HEK293T (cell line): ENCODE measurements at places on chromosomes 1 and 21.

- DNase-seq: no peak
These were observed 126.7 kb downstream of the CDC42BPA start for GRCh38 chr1:227191607-227192006.

- DNase-seq: peak; percentile 94
These were observed at the start of gene CAPZA1 for GRCh38 chr1:112619518-112620376. Gene CAPZA1 (plus strand): TSS chr1:112619832. CDS start chr1:112619845, 13 bp downstream.

DNA sequence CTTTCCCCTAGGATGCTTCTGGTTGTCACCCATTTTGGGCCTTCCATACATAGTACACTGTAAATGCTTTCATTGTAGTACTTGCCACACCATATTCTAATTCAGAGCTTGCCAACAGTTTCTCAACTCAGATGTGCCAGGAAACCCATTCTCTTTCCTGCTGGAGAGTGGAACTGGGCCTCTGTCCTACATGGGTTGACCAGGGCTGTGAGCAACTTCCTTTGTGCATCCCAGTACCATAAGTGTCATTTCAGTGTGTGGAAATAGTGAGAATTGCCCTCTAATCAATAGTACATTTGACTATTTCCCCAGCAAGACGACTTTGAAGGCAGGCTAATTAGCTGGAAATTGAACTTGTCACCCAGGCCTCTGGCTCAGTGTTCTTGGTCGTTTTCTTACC, 74.8 kb downstream of the MTR start:
- no peak for DNase-seq

- no peak for DNase-seq
These were observed 498.1 kb downstream of the LMO4 start for GRCh38 chr1:87826681-87827251.

DNA sequence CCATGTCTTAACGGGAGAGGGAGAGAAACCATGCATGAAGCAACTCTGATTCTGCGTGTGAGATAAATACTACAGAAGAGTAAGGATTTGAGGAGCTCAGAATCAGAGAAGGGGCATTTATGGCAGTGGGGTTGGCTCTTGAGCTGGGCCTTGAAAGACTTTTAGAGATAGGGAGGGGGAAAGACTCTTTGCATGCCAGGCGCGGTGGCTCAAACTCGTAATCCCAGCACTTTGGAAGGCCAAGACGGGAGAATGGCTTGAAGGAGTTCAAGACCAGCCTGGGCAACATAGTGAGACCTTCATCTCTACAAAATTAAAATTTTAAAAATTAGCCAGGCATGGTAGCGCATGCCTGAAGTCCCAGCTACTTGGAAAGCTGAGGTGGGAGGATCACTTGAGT, 672 bp downstream of the ARMH1 start:
- DNase-seq: no peak

DNA sequence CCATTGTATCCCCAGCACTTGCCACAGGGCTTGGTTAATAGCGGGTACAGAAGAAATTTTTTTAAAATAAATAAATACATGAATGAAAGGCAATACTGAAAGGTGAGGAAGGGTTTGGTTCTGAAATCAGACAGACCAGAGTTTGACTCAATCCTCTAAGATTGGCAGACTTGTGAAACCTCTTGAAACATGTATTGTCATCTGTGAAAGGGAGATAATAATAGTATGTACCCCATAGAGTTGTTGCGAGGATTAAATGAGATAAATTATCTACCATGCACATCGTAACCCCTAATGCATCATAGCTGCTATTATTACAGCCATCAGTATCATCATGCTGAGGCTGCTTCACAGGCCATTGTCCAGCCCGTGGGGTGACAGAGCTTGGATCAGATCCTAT, 41.4 kb downstream of the S1PR1 start:
- DNase-seq: no peak

DNA sequence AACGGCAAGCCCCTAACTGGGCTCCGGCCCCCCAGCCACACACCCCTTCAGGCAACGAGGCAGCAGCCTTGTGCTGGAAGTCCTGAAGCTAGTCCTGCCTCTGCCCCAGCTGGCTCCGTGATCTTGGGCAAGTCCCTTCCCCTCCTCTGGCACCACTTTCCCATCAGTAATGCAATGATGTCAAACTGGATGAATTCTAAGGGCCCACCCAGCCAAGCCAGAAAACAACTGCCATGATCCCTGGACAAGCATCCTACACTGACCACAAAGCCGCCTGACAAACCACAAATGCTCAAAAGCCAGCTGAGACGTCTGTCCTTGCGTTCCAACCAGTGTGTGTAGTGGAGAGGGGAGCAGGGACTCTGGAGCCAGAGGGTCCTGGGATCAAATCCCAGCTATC, 26.8 kb downstream of the IFFO2 start:
- DNase-seq: no peak

GRCh38 chr1:204130178-204130577, 21.7 kb downstream of the ETNK2 start:
- DNase-seq: no peak

DNA sequence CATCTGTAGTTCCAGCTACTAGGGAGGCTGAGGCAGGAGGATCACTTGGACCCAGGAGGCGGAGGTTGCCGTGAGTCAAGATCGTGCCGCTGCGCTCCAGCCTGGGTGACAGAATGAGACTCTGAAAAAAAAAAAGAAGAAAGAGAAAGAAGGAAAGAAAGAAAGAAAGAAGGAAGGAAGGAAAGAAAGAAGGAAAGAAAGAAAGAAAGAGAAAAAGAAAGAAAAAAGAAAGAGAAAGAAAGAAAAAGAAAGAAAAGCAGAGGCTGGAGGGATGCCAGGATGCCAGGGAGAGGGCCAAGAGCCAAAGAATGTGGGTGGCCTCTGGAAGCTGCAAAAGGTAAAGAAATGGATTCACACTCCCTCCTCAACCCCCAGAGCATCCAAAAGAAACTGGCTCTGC, 8.2 kb upstream of the KCNE2 start:
- no peak for DNase-seq

- DNase-seq: no peak
These were observed 28.2 kb downstream of the RUNX1 start for GRCh38 chr21:35020902-35021301.

GRCh38 chr1:10868599-10868965, 72.1 kb upstream of the CASZ1 start:
- DNase-seq: no peak

- no peak for DNase-seq
These were observed 3.1 kb downstream of the NFASC start for GRCh38 chr1:204873714-204874113.

DNA sequence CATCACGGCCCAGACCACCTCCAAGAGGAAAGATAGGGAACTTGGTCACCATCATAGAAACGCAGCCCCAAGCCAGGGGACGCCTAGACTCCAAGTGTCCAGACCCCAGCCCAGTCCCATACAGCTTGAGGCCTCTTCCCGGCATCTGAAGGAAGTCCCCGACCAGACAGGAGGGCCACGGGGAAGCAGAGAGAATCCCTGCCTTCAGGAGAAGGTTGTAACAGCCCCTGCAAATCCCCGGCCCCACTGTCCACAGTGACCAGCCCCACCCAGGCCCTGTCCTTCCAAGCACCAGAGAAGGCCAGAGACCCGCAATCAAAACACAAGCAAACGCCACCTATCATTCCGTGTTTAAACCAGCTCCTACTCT, 1.7 kb downstream of the SLC19A1 start:
- DNase-seq: no peak

DNA sequence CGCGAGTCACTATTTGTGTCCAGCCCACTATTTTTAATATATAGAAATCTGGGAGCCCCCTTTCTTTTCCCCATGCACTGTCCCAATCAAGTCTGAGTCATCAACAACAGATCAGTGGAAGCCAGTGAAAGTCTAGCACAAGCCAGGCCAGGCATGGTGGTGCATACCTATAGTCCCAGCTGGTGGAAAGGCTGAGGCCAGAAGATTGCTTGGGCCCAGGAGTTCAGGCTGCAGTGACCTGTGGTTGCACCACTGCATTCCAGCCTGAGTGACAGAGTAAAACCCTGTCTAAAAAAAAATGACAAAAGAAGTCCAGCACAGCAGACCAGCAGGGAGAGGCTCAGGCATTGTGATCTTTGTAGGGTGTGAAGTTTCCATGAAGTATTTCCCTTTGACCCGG, 9.0 kb upstream of the RPL5 start:
- DNase-seq: no peak

DNA sequence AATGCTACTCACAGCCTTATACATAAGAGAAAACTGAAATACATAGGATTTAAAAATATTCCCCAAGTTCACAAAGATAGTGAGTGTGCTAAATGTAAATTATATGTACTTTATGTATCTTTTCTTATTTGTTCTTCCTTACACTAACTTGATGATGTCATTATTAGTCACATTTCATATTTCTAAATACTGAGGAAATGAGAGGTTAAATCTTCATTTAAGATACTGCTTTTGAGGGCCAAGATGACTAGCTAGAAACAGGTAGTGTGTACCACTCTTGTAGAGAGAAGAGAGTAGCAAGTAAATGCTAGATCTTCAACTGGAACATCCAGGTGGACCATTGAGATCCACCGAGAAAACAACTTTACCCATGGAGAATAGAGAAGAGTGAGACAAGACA, 29.8 kb downstream of the PYHIN1 start:
- DNase-seq: no peak

- no peak for DNase-seq
These were observed 280.2 kb downstream of the PTGER3 start for GRCh38 chr1:70767377-70767776.

DNA sequence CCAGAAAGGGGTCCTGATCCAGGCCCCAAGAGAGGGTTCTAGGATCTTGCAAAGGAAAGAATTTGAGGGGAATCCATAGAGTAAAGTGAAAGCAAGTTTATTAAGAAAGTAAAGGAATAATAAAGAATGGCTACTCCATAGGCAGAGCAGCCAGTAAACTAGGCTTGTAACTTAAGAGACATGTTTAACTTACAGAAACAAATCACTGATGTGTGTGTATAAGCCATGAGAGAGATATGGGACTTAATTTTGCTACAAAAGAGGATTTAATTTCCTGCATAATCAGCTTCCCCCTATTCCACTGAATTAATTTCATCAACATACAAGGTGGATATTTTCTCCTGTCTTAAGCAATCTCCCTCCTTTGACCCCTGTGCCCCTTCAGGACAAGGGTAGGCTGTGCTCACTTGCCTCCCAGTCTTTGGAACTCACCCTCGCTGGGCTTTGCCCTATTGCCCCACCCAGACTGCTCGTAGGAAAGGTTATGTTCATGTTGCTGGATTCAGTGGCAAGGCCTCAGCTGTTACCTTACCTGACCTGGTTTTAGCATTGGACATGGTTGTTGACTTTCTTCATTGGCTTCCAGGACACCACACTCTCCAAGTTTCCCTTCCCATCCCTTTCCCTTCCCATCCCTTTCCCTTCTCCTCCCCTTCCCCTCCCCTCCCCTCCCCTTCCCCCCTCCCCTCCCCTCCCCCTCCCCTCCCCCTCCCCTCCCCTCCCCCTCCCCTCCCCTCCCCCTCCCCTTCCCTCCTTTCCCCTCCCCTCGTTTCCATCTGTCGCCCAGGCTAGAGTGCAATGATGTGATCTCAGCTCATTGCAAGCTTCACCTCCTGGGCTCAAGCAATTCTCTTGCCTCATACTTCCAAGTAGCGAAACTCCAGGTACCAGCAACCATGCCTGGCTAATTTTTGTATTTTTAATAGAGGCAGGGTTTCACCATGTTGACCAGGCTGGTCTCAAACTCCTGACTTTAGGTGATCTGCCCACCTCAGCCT, 44.6 kb downstream of the TBCE start:
- no peak for DNase-seq

- DNase-seq: no peak
These were observed 78.8 kb downstream of the GPR161 start for GRCh38 chr1:168057921-168058320.

DNA sequence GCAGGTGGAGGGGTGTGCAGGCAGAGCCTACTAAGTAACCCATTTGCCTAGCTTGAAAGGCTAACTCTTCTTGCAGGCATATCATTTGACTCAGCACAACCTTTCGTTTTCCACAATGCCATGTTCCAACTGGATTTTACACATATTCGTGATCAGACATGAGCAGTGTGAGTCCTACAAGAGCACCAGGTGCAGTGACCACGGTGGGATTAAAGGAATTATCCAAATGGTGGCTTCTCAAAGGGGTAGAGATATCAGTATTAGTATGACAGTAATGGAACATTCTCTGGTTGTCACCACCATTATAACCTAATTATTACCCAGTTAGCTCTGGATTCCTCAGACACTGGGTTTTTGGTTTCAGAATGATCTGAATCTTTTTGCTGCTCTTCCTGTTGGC, 323.5 kb downstream of the LMO4 start:
- DNase-seq: no peak

- no peak for DNase-seq
These were observed 16.0 kb upstream of the GBP1 start for GRCh38 chr1:89081005-89081404.

DNA sequence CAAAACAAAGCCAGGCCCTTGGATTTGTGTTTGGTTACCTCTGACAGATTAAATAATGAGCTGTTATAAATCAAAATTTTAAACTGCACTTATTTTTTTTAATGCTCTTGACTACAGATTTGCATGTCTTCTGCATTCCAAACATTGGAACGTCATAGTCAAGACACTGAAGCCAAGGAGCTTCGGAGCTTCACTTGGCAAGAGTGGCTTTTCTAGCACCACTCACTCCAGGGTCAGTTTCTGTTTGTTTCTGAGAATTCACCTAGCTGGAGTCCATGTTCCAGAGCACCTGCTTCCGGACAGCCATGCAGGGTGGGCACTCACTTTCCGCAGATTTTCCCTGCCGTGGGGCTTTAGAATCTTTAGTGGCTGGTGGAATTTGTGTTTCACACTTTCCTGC, 202.9 kb downstream of the ZP4 start:
- no peak for DNase-seq

GRCh38 chr1:154972213-154972516, 1.6 kb upstream of the SHC1 start:
- DNase-seq: no peak

- DNase-seq: no peak
These were observed 51.8 kb downstream of the UTP25 start for GRCh38 chr1:209879539-209879938.

DNA sequence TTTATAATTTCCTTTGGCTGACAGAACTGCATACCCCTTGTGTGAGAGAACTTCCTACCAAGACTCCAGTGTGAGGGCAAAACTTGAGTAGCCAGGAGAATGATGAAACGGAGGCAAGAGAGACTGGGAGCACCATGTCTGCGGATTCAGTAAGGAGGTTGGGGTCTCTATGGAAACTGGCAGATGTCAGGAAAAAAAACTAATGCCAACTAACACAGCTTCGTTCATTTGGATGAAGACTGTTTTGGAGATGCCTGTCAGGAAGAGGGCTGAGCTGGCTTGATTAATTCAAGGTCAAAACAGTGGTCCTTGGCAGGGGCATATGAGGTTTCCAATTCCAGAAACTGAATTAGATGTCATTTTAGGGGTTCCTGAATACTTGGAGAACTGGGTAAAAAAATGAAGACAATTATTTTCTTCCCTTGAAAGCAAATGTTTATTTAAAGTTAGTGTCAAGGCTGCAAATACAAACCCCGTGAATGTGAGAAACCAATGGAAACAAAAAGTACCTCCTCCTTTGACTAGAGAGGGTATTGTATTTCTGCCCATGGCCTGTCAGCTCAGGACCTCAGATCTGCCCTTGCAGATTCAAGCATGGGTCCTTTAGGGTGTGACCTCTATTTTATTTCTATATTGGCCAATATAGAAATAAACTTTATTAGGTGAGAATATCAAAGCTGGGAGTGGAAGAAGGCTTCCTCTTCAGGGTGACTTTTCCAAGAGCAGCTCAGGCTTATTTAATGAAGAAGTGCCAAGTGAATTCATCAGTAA, 110.5 kb downstream of the MAST2 start:
- DNase-seq: no peak

- DNase-seq: no peak
These were observed 13.7 kb downstream of the BLACAT1 start for GRCh38 chr1:205442051-205442725.

GRCh38 chr1:168786476-168787330, 57.7 kb upstream of the DPT start:
- no peak for DNase-seq

- no peak for DNase-seq
These were observed 716 bp upstream of the HPDL start for GRCh38 chr1:45325851-45326506.
